Hepatocyte (in vitro differentiated cells): ENCODE measurements at places on chromosomes 4 and X. TPM values are rescaled to one million over a fixed set of nuclear protein-coding genes. Genes with fewer than 3 reads are reported as not detected.

The GLUD2 gene
- polyA plus RNA-seq, result 3.0 and 4.4 TPM in 2 replicates

The RAB9B gene
- 1.6 and 2.2 TPM in 2 replicates for polyA plus RNA-seq

GRCh38 chrX:69538321-69538876 is 34.3 kb downstream of the NALF2 start:
- DNase-seq, result peak; percentile 83

DNA sequence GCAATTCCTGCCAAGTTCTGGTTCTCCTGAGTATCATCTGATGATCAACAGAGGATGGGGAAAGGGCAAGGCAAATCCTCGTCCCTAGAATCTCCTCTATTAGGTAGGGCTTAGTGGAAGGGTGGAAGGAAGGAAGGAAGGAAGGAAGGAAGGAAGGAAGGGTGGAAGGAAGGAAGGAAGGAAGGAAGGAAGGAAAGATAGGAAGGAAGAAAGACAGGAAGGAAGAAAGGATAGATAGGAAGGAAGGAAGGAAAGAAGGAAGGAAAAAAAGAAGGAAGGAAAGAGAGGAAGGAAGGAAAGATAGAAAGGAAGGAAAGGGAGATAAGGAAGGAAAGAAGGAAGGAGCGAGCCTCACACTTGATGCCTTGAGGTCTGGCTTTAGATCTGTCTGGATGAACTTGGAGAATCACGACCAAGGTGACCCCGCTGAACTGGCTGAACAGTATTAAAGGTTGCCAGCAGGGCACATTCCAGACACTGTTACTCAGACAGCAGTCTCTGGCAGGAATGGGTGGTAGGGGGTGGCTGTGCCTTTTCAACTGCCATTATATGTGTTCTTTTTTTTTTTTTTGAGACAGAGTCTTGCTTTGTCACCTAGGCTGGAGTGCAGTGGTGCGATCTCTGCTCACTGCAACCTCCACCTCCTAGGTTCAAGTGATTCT is 57.1 kb downstream of the MAP7D2 start:
- DNase-seq, result no peak

GRCh38 chr4:100083289-100083688 is 107.0 kb downstream of the DDIT4L start:
- no peak for DNase-seq

DNA sequence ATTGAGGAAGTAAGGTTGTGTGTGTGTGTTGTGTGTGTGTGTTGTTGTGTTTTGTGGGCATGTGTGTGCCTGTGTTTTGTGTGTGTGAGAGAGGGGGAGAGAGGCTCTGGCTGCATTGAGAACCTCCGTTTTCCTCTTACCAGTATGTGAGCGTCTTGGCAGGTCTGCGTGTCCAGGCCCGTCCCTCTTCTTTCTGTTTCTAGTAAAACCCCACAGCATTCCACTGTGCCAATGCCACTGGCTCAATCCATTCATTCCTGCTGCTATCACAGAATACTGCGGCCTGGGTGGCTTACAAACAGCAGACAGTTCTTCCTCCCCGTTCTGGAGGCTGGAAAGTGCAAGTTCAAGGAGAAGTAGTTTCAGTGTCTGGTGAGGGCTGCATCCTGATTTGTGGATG is 15.5 kb upstream of the HTRA3 start:
- no peak for DNase-seq

DNA sequence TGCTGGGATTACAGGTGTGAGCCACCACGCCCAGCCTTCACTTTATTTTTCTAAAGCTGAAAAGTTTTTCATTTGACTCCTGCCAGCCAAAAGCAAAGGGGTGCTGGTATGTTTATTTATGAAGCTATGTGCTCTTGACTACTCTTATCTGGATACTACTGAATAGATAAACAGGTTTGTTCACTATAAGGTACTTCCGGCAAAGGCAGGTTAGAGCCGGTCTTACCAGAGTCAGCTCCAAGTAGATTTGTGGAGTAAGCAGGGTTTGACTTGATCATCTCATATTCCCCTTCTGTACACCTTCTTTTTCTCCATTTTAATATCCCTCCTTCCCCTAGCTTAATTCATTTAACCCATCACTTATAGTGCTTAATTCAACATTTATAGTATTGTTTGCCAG is 175.4 kb upstream of the MBNL3 start:
- no peak for DNase-seq

GRCh38 chr4:183632689-183633088 is 26.3 kb downstream of the RWDD4 start:
- no peak for DNase-seq

DNA sequence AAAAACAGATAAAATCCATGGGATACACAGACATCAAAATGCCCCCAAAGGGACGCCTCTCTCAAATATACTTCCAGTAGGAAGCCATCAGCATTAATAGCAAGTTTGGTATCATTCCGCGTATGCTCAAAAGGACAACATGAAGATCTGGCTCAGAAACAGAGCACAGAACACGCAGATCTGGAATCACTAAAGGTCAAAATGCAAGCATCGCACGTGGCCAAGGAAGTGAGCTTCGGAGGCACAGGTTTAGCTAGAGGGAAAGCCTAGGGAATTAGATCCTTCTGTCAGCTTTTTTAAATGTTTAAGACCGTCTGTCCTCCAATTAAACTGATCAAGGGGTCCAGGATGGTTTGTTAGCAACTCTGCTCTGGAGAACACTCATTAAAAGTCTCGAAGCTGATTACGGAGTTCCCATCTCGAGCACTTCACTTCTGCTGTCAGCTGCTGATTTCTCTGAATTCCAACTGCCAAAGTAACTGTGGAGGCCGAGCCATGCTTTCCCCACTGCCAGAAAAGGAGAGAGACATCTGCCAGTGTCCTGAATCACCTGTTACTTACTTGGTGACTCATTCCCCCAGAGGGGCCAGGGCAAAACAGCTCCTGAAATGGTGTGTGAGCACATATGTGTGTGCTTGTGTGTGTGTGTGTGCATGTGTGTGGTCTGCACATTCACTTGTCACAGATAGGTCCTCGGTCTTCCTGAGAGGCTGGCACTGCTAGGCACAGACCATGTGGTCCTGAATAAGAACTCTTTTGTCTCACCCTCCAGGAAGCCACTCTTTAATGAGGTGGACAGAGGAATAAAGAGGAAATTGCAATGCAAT is 177.7 kb upstream of the PPARGC1A start:
- peak; percentile 30 for DNase-seq

The CD38 gene
- 1.1 TPM in 1 of 2 replicates, not detected in the other for polyA plus RNA-seq

DNA sequence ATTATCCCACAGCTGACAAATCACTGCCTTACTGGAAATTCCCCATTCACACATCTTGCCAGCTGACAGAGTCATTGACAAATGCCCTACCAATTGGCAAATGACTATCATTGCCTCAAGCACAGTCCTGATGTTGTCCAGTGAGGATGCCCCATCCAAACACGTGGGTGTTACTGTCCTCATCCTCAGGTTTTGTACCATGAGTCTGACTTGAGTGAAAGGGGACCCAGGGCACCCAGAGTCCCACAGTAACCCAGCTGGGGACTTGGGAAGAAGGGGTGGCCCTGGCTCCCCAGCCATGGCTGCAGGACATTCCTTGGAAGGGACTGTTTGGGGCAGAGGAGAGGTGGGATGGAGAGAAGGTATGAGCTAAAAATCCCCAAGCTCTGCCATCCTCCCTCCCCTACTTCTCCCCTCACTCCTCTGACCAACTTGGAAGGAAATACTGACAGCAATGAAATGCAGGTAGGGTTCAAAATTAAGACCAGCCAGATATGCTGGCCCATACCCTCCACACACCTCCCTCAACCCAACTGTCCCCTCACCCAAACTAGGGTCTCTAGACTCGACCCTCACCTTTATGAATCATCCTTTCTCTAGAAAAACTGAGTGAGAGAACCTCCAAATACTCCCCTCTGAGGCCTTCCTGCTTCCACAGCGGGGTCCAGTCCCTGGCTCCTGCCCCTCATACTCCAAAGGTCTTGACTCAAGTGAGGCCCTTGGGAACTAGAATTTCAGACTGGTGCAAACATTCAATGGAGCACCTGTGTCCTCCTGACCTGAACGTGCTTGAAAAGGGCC is 5.1 kb downstream of the TIMP1 start:
- no peak for DNase-seq

DNA sequence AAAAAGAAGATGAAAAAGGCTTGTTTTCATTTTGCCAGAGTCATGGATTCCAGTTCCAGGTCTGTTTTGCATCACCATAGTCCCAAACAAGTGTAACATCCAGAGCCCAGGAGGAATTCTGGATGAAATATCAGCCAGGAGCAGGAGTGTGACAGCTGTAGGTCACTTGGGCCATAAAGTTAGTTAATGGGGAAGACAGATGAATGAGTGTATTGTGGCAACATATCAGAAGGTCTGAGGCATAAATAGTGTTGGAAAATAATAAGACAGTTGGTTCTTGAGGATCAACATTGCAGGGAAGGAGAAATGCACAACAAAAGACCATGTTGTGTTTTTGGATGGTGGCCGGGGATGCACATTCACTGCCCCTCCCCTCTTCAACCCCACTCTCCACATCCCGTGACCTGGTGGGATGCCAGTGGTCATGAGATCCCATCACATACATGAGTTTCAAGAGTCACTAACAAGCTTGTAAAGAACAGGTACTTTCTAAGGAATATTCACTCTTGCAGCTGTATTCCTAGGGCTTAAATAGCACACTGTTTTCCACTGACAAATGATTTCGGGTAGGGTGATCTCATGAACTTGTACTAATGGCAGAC is 83.1 kb upstream of the IGFBP7 start:
- DNase-seq, result no peak

- no peak for DNase-seq
These were observed 126.2 kb downstream of the COL4A6 start for GRCh38 chrX:108312011-108312410.

The S100G gene
- 4.1 and 8.1 TPM in 2 replicates for polyA plus RNA-seq

GRCh38 chr4:87853891-87854290 is 21.1 kb downstream of the MEPE start:
- DNase-seq, result no peak

The DRP2 gene
- polyA plus RNA-seq, result 0.11 and 0.22 TPM in 2 replicates

The TKTL2 gene
- polyA plus RNA-seq, result not detected in 2 replicates

The ETDA gene
- 0.49 TPM in 1 of 2 replicates, not detected in the other for polyA plus RNA-seq

DNA sequence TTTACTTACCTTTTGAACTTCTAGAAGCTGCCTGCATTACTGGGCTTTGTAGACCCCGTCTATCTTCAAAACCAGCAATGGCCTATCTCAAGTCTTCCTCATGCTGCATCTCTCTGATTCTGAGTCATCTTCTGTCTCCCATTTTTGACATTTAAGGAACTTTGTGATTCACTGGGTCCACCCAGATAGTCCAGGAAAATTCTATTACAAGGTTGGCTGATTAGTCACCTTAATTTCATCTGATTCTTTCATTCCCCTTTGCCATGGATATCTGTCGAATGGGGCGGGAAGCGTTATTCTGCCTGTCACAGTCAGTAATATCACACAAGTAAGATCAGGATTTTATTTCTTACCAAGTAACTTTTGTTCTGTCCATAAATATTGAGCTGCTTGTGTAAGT is 618.0 kb downstream of the CCSER1 start:
- DNase-seq, result no peak

- no peak for DNase-seq
These were observed 188.7 kb upstream of the TLL1 start for GRCh38 chr4:165684177-165684805.

DNA sequence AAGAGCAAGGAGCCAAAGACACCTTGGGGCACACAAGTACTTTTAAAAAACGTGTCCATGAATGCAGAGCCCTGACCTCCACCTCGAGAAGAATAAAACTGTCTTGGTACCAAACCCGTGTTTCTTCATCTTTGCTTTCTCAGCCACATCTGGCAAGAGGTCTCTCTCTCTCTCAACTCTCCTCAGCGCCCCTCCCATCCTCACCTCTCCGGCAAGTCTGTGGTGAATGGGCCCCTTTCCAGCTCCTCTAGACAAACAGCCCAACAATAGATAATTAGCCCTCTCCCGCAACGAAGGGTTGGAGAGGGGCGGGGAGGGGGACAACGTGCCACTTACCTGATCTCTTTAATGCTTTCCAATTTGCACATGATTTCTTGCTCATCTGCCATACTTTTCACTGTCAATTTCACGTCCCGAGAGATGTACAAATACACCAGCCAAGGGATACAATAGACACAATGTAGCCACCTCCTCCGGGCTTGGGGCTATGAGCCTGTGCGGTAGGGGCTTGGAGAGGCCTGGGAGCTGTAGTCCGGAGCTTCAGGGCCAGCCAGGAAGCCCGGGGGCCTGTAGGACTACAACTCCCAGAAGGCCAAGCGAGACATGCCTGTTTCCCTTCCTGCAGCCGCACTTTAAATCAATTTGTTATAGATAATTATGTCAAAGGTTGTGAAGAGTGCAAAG is at the start of gene ZC4H2:
TSS of gene ZC4H2 (minus strand) at position 462 of the 684 bp plus-strand sequence. CDS start at position 389, 73 bp downstream.
- peak; percentile 77 for DNase-seq

The TIGD4 gene
- 0.19 TPM in 1 of 2 replicates, not detected in the other for polyA plus RNA-seq

DNA sequence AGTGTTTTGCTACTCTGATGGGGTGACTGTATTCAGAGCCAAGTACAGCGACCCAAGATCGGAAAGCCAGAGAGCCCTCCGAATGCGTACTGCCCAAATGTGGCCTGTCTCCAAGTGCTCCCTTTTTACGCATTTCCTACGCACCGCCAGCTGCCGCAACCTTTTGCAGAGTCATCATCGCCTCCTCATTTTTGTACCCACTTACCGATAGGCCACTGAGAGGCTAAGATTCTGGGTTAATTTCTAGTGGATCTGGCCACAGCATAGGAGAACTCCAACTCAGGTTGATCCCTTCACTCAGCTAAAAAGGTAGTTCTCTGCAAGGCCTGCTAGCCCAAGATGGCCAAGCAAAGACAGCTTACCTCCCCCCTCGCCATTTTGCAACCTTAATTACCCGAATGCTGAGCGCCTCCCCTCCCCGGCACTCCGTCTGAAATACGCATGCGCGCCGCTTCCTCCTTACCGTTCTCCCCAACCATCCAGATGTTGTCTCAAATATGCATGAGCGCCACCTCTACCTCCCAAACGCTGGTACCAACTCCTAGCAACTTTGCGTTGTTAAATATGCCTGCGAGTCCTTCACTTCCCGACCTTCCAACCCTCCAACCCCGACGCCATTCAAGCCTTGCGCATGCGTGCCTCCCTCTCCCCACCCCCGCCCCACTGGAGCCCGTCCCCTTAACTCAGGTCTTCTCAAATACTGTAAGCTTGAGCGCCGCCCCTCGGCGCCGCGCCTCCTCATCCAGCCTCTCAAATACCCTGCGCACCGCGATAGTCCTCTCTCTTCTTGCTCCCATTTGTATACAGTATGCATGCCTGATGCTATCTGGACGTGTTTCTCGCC is 11.8 kb upstream of the ZCCHC13 start:
- peak; percentile 92 for DNase-seq
